Effector memory CD8-positive, alpha-beta T cell (primary cell): ENCODE measurements at places on chromosomes 6 and 20.
A peak's percentile ranks its signal among the peaks of the same experiment; 100 is the strongest.

GRCh38 chr6:120383681-120384080 is 950.6 kb downstream of the TBC1D32 start:
- DNase-seq = no peak

- no peak for DNase-seq
Measured at GRCh38 chr6:34341481-34341971, 50.9 kb downstream of the NUDT3 start.

- peak; percentile 66 for DNase-seq
Measured at GRCh38 chr20:51400051-51400926, 142.2 kb downstream of the NFATC2 start.

DNA sequence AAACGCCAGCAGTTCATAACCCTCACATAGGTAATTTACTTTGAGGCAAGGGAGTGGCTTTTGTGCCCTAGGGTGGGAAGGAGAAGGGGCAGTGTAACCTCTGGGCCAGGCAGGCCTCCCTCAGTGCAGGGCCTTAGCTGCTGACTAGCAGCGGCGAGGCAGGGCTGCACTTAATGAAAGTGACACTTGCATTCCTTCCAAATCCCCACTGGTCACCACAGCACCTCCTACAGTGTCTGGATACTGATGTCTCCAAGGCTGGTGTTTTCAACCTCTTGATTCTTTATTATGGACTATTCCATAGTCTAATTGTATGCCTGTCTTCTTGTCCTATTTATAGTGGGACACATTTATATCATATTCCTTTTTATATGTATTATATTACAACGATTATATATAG is 152.7 kb downstream of the LY86 start:
- DNase-seq = no peak

GRCh38 chr6:141491684-141492083 is 641.0 kb upstream of the GJE1 start:
- no peak for DNase-seq

- DNase-seq = no peak
Measured at GRCh38 chr6:154395316-154395715, 38.7 kb upstream of the IPCEF1 start.

DNA sequence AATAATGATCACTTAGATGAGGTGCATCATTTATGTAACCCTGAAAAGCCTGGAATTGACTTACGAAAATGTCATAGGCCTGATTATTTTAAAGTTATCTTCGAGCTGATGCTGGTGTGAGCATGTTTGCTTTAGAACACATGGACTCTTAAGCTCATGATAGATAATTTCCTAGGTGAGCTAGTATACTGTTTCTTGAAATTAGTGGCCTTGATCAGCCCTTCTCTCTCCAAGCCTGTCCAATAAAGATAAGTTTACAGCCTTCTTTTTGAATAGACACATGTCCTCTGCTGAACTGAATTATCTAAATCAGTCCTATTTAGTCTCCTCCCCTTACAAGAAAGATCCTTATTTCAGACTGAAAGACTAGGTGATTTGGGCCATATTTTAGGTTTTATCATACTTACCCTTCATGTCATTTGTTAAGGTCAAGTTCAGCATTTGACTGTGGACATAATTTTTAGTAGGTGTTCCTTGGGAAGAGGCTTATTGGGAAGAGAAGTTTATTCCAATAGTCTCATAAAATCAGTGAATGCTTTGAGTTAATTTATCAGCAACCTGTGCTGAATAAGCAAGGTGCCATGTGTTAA is 15.3 kb downstream of the FOXO3 start:
- no peak for DNase-seq

- no peak for DNase-seq
Measured at GRCh38 chr20:53658973-53659372, 65.3 kb upstream of the ZNF217 start.

GRCh38 chr6:105519954-105520353 is 117.1 kb upstream of the PREP start:
- DNase-seq = no peak

DNA sequence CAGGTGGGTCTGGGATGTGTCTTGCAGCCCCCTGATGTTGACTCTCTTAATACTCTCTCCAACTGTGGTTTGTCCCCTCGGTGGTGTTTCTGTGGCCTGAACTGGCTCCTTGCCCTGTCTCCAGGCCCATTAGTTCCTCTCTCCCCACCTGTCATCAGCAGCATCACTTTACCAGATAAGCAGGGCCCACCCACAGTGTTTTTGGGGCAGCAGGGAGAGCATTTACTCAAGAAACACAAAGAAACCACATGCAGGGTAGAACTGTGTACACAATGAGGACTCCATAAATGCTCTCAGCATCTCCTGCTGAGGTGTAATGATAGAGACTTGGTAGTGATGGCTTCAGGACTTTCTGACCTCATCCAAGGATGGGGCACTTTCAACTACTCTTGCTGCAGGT is 20.2 kb upstream of the MRPS18A start:
- DNase-seq = no peak

- no peak for DNase-seq
Measured at GRCh38 chr20:58944610-58945009, 36.4 kb upstream of the NELFCD start.

GRCh38 chr20:31833130-31833930 is 12.1 kb downstream of the FOXS1 start:
- DNase-seq = peak; percentile 61

DNA sequence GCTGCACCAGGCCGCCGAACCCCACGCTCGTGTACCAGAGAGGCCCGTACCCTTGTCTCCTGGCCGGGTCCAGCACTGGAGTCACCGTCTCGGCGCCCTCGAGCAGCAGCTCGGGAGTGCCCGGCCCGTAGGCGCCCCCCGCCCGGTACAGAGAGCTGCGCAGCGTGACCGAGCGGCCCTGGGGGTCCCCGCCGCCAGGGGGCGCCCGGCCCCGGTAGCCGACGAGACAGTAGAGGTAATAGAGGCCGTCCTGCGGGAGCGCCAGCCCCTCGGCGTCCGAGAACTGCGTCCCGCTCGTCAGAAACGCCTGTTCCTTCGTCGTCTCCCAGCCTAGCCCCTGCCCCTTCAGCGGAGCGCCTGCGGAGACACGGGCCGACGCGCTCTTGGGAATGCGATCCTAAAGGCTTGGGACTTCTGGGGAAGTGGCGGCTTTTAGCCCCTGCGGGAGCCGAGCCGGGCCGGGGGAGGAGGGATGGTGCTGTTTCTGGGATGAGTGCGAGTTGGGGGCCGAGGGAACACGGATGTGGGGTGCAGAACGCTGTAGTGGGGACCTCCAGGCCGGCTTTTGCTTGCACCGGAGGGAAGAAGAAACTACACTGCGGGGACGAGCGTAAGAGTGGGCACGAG is 1.3 kb downstream of the LTB start:
- DNase-seq = peak; percentile 85

DNA sequence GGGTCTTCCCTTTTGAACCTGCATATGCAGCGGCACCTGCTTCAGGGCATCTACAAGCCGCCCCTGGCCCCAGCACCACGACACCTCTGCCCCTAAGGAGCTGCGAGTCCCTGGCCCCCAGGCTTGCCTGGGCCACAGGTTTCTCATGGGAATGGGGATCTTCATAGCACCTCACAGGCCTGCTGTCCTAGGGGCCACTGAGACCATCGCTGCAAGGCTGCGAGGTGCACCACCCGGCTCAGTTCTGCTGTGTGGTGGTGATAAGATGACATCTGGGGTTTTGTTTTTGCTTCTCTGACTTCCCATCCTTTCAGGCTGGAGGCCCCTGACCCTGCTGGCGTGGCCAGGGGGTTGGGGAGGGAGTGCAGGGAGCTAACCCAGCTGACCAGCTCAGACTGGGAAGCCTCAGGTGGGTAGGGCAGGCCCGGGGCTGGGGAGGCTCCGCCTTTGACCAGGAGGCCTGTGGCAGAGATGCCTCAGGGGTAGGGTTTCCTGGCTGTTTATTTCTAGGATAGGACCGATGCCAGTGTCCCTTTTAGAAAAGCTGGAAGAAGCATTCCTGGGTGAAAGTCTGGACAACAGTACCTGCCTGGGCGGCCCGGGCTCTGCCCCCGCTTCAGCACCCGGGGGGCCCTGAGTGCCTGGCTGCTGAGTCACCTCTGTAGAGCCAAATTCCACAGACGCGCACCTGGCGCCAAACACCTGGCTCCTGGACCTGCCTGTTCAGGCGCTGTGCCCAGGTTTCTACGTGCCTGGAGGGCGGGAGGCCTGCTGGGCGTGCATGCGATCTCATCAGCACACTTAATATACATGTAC is 264.7 kb downstream of the DLL1 start:
- no peak for DNase-seq

DNA sequence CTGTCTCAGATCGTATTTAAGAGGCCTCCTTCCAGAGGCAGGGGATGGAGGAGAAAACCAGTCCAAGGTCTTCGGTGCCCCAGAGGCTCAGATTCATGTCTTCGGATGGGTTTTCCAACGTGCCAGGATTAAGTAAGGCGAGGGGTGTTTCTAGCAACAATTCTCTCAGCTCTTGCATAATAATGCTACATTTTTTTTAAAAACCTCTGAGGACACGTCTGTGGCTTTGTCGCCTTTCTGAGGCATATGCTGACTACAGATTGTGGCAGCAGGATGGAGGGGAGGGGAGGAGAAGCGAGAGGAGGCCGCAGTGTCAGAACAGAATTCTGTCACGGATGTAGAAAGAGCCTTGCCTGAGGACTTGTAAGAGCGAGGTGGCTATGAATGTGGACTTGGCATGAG is 17.7 kb upstream of the CCDC167 start:
- DNase-seq = peak; percentile 74

DNA sequence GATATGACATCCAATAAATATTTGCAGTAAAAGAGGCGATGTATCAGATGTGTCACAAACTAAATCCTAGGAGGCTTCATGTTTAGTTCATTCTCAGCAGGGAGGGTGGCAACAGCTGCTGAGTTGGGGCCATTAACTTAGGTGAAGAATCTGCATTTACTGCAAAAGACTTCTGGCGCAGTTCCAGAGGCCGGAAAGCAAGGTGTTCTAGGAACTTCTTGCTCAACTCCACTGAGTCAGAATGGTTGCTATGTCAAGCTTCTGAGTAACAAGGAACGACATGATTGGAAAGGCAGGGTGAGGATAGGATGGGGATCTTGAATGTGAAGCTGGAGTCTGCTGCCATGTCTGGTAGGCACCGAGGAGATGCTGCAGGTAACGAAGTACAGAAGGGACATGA is 11.7 kb downstream of the ADNP start:
- no peak for DNase-seq

GRCh38 chr20:25297141-25297905 is 49.4 kb downstream of the PYGB start:
- DNase-seq = no peak

DNA sequence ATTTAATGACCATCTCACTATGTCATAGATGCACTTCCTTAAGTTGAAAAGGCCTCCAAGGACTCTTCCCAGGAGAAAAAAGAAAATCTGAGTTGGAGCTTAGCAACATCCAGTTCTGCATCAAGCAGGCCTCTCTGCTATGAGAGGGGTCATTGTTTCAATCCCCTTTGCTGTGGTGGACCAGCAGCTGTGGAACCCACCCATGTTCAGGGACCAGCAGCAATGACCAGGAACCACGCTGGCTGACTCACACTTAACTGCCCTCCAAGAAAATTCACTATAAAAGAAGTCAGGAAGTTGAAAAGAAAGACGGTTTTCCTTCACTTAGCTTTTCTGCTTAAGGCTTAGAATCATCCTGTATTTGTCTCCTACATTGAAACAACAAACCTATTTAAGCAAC is 1062.4 kb upstream of the FLRT3 start:
- DNase-seq = no peak

- DNase-seq = no peak
Measured at GRCh38 chr6:31970604-31971271, 1.2 kb downstream of the DXO start.

DNA sequence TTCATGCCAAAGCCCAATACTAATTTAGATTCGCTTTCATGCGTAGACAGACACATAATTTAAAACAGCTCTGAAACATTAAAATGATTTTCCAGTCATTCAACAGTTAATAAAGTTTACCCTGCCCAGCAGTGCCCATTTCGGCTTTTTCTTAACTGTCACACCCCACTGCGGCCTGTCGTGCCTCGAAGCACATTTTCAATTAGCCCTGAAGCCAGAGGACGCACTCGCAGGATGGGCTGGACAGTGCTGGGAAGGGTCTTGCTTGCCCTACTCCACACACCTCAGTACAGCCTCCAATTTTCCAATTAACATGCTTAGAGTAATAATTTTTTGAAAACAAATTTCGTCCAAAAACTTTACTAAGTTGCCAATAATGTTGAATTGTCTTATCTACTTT is 35.3 kb downstream of the TAF4 start:
- no peak for DNase-seq

DNA sequence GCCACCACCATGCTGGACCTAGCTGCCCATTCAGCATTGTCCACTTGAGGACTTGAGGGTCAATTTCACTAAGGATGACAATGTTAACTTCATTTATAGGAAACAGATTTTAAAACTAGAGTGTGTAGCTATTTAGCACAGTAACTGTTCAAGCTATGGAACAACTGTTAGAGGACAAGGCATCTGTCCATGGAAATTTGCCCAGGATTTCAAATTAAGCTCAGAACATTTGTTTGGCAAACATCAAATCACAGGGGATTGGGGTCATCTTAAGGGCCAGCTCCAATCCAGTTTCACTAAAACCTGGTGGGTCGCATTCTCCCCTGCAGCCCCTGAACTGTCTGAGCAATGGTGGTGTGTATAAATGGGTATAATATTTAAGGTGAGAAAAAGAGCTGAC is 35.1 kb downstream of the PM20D2 start:
- no peak for DNase-seq

GRCh38 chr20:19453410-19453809 is 241.0 kb downstream of the SLC24A3 start:
- no peak for DNase-seq

DNA sequence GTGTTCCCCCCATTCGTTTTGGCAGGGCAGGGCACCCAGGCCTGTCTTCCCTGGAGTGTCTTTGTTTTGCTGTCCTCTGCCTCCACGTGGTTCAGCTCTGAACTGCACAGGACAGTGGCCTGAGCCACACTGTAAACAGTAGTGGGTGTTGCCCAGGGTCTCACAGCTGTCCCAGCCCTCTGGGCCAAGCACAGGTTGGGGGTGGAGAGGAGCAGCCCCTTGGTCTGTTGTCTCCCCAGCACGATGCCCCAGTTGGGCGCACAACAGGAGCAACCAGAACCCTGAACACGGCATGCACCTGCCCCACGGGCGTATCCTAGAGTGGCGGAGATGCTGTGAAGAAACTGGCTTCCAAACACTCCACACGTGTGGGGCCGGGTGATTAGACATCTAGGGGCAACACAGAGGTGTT is 14.4 kb downstream of the CCDC167 start:
- no peak for DNase-seq

GRCh38 chr20:10469599-10469998 is 34.5 kb downstream of the SLX4IP start:
- DNase-seq = peak; percentile 7

GRCh38 chr6:138103871-138104270 is 3.3 kb downstream of the PERP start:
- no peak for DNase-seq
